ENCODE measurements at places on chromosomes 16 and 17.
A peak's percentile ranks its signal among the peaks of the same experiment; 100 is the strongest.

DNA sequence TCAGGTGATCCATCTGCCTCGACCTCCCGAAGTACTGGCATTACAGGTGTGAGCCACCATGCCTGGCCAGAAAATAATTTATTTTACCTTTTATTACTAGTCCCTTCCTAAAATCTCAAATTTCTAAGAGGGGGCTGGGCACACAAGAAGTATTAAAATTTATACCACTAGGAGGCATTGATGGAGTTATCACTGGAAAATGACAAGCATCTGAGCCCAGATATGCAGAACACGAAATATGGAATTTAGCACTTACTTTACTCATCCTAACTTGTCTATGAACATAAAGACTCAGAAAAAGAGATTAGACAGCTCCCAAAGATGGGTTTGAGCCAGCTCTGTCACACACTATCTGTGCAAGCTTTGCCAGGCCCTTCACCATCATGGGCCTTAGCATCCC lies 46.4 kb downstream of the STAT5A start:
- no peak for DNase-seq

GRCh38 chr16:4345836-4346781 lies 5.0 kb downstream of the PAM16 start:
- DNase-seq = no peak

DNA sequence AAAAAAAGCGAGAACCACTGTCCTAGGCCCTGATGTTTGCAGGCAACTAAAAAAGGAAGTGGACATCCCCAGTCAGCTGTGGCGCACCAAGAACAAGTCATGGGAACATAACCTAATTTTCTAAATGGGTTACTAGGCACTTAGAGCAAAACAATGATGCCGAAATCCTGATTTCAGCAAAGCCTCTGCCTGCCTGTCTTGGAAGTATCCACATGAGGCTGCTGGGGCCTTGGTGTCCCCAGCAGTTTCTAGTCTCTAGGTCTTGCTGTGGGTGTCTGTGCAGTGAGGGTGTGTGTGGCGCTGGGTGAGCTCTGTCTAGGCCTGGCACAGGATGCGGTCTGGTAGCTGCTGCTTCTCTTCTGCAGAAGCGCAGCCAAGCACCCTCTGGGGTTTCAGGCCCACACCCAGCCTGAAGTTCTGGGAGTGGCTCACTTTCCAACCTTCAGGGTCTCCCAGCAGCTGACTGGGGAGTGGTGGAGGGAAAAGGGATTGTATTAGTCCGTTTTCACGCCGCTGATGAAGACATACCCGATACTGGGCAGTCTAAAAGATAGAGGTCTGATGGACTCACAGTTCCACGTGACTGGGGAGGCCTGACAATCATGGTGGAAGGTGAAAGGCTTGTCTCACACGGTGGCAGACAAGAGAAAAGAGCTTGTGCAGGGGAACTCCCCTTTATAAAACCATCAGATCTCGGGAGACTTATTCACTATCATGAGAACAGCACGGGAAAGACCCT lies 21.1 kb downstream of the STH start:
- DNase-seq = no peak

- DNase-seq = no peak
Measured at GRCh38 chr16:21037168-21037567, 113.5 kb downstream of the DNAH3 start.

DNA sequence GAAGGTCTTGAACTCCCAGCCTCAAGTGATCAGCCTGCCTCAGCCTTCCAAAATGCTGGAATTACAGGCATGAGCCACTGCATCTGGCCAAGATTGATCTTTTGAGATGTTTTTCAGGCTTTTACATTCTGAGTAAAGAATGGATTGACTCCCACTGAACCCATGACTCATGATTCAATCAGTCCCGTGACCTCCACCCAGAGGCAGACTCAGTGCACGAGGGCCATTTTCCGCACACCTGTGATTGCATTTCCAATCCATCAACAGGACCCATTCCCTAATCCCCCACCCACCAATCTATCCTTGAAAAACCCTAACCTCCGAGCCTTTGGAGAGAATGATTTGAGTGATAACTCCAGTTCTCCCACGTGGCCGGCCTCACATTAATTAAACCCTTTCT lies 40.4 kb upstream of the PRKCB start:
- no peak for DNase-seq

DNA sequence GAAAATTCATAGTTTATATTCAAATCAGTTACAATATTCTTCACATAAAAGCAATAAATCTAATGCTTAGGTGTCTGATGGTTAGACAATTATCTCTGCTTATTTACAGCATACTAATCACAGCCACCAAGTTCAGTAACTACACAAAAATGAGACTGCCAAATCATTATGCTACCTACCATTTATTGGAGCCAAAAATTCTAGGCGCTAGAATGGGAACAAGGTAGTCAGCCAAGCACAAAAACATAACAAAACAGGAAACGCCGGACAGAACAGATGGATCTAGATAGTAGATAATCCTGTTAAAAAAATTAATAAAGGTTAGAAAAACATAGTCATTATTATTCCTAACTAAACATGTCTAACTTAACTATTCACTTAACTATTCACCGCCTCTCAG lies 3.6 kb downstream of the ARL6IP1 start:
- no peak for DNase-seq

- no peak for DNase-seq
Measured at GRCh38 chr17:61235827-61236197, 163.8 kb upstream of the TBX2 start.

DNA sequence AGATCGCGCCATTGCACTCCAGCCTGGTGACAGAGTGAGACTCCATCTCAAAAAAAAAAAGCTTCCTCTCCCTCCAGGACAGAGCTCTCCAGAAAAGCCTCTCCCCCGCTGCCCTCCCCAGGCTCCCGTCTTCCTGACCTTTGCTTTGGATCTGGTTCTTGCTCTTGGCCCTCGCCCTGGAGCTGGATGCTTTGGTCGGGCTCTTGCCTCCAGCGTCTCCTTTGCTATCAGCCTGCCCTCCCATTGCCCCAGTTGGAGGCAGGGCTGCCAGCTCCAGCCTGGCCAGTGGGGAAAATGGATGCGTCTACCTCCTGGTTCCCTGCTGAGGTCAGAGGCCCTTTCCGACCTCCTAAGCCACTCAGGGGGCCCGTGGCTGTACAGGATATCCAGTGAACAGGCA lies 35.9 kb downstream of the TRARG1 start:
- DNase-seq = no peak

- no peak for DNase-seq
Measured at GRCh38 chr17:50310455-50311111, 35.3 kb upstream of the XYLT2 start.

DNA sequence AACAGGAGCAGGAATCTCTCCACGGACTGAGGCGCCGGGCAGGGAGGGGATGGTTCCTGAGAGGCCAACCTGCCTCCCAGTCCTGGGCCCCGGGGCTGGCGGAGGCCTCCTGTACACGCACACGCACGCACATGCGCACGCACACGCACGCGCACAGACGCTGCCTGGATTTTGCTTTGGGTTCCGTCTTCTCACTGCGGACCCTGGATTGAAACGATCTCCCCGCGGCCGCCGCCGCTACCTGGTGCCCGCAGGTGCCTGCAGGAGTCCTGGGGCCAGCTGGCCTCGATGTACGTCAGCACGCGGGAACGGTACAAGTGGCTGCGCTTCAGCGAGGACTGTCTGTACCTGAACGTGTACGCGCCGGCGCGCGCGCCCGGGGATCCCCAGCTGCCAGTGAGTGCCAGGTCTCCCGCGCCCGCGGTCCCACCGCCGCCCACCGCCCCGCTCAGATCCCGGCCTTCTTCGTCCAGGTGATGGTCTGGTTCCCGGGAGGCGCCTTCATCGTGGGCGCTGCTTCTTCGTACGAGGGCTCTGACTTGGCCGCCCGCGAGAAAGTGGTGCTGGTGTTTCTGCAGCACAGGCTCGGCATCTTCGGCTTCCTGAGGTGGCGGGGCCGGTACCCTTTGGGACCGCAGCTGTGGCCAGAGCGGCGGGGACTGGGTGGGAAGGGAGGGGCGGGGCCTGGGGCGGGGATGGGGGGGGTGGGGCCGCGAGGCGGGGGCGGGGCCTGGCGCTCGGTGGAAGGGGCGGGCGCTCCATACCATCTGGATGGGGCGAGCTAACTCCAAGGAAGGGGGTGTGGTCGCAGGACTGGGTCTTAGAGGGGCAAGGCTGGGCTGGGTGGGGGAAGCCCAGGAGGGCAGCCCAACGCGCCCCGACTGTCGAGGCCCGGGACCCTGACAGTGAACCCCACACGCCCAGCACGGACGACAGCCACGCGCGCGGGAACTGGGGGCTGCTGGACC lies 12.3 kb downstream of the CES4A start:
- DNase-seq = no peak

- no peak for DNase-seq
Measured at GRCh38 chr17:55407641-55408566, 13.7 kb downstream of the MMD start.

DNA sequence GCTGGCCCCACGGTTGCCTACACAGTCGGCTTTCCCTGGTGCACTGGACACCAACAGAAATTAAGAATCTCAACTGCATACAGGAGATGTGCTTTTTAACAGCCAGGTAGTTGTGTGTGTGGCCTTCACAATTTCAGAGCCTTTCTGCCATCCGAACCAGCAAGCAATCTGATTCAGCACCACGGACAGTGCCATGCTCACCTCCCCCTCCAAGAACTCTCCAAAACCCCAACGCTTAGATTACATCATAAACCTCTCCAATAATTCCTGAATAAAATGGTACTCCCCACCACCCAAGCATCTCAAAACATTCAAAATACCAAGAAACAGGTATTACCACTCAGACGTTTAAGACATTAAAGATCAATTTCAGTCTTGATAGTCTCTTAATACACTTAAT lies 31.8 kb downstream of the USP7 start:
- DNase-seq = no peak

DNA sequence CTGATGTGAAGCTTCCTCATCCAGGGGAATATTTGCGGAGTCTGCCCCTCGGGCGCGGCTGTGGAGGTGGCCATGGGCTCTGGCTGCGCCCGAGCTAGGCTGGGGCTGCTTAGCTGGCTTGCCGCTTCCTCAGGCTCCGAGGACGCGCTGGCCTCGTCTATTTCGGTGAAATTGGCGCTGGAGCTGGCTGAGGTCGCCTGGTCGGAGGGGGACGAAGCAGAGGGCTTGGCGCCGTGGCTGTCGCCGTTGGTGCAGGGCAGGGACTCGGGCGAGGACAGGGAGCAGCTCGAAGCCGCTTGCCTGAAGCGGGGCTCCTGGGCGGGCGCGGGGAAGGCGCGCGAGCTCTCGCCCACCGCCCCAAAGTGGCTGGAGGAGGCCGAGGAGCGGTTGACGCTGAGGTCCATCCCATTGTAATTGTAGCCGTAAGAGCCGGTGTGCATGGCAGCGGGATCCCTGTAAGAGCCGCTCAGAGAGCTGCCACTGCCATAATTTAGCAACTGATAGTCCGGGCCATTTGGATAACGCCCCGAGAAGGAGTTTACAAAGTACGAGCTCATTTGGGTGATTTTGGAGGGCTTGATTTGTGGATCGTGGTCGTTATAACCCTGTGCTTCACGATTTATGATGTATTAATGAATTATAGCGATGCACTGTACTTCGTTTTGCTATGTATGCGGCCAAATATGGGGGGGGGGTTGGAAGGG lies at the start of gene HOXB5:
Gene HOXB5 (minus strand): TSS at position 654 of the 704 bp plus-strand sequence. CDS start 97 bp downstream, at position 557.
- DNase-seq = no peak

GRCh38 chr16:82585675-82586074 lies 41.1 kb upstream of the CDH13 start:
- DNase-seq = no peak

GRCh38 chr16:72530434-72530833 lies 358.5 kb upstream of the PMFBP1 start:
- peak; percentile 2 for DNase-seq

GRCh38 chr17:50918933-50919296 lies 52.8 kb upstream of the TOB1 start:
- no peak for DNase-seq

DNA sequence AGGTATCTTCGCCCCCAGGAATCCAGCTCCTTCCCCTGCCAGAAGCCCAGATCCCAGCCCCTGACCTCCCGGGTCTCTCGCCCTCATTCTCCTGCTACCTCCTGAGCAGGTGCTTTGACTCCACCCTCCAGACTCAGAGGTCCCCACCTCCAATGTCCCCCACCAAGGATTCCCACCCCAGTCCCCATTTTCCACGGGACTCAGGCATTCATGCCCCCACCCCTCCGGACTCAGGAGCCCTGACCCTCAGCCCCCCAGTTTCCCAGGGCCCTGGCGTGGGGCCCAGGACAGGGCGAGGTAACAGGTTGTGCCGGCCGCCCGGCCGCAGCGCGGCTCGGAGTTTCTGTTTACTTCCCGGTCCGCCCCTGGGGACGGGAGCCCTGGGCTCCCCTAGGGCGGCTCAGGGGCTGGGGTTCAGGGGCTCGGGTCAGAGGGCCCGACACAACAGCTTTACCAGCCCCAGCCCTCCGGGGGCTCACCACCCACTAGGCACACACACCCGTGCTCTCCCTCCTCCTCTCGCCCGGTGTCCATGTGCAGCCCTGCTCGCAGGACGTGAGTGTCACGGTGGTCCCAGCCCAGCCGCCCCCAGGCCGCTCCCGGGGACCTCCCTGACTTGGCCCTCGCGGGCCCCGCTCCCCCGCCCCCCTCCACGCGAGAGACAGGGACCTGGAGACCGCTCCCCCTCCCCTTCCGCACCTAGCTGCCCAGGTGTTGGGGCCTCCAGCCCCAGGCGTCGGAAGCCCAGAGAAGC lies 595 bp downstream of the BICDL2 start:
- no peak for DNase-seq

- DNase-seq = no peak
Measured at GRCh38 chr17:10894220-10894619, 56.3 kb upstream of the PIRT start.

- DNase-seq = no peak
Measured at GRCh38 chr16:58628845-58629732, 537 bp downstream of the CNOT1 start.

- no peak for DNase-seq
Measured at GRCh38 chr17:66704858-66705520, 129.9 kb upstream of the CACNG5 start.

GRCh38 chr17:44236444-44236991 lies 17.0 kb upstream of the UBTF start:
- DNase-seq = no peak

GRCh38 chr17:40559564-40559916 lies 5.7 kb downstream of the CCR7 start:
- no peak for DNase-seq

Measured in GM18507 (cell line).